Lower lobe of right lung (tissue), 2 donors: ENCODE measurements at places on chromosomes 3 and 15. TPM values are rescaled to one million over a fixed set of nuclear protein-coding genes. Genes with fewer than 3 reads are reported as not detected.

GRCh38 chr15:37824717-37825382 is 109.6 kb upstream of the TMCO5A start:
- no peak for DNase-seq

GRCh38 chr3:40885430-40885829 is 313.9 kb upstream of the CTNNB1 start:
- no peak for DNase-seq

GRCh38 chr15:60044636-60045270 is 40.6 kb downstream of the FOXB1 start:
- DNase-seq = no peak

GRCh38 chr3:29557186-29557585 is 276.3 kb downstream of the RBMS3 start:
- DNase-seq = no peak

DNA sequence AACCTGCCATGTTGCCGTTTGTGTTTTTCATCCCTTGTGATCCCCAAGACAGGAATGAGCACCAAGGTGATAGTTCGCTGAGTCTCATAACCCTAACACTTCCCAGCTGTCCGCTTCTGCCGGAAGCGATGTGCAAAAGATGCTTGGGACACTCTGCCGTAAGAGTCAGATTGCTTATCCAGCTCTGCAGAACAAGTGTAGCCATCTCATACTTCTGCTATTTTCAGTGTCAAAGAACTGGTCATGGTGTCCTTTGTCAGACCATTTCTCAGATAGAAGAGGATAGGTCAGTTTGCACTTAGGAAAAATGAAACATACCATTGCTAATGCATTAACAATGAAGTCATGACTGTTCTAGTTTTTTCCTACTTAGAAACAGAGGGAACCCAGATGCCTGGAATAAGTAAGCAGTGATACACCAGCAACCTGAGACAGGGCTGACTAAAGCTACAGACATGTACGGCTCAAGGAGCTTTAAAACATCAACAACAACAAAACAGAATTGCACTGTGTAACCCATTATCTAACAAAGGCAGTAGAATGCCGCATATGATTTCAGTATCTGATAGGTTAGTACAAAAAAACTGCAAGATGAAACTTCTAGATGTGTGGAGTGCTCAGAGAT is 134.0 kb upstream of the IL12A start:
- no peak for DNase-seq

Gene GOLGA8J
- 0.59 TPM for total RNA-seq

DNA sequence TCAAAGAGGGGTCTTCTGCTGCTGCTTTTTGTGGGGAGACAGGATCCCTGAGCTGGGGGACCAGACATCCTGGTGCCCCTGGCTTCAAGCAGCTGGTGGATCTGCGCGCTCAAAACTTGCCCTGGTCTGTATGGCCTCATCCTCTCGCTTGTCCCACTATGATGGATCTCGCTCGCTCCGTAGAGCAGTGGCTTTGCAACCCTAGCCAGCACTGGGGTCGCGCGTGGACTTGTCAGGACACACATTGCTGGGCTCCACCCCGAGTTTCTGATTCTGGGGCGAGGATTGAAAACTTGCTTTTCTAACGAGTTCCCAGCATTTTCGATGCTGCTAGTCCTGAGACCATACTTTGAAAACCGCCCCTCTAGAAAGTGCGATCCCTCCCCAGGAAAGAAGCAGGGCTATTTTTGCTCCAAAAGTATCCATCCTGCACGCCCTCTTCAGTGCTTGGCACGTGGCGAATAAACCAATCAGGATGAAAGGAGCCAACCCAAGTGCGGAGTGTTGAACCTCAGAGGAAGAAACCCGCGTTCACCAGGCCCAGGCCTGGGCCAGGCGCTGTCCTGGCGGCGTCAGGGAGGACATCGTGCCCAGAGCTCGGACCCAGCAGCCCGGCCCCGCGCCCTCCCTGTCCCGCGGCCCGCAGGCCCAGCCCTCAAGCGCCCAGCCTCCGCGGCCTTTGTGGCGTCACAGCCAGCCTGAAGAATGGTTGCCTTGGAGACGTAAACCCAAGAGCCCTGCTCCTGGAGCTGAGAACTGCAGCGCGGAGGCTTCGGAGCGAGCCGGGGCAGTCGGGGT is at the start of gene CFAP100:
TSS of gene CFAP100 (plus strand) at position 731 of the 798 bp plus-strand sequence. CDS start 1,092 bp downstream, outside the sequence.
- peak; percentile 78 for DNase-seq

DNA sequence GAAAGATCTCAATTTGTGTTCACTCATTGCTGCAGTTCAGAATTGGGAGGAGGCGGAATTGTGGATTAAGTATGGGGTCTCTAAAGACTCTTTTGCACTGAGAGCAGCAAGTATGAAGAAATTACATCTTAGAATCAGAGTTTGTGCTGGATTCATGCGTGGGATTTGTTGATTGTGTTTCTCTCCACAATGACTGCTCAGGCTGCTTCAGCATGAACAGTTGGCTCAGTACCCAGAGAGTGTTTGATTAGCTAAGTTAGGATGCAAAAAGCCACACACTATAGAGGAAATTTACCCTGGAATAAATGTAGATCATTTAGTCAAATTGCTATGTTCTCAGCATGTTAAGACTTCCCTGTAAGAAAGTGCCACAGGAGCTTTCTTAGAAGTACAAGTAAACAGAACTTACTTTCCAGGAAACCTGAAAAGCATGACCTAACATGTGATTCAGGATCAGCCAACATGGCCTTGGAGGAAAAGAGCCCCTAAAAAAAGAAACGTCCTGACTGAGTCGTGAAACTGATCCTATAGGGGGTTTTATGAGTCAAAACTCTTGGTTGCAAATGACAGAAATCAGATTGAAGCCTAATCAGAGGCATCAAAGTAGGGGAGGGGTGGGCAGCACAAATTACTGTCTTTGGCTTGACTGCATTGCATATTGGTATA is 32.6 kb downstream of the HHLA2 start:
- DNase-seq = no peak

- DNase-seq = no peak
These were observed 12.2 kb upstream of the SYNM start for GRCh38 chr15:99092554-99093172.

Gene NTRK3
- 3.5 TPM for total RNA-seq

- no peak for DNase-seq
These were observed 136.2 kb downstream of the LRTM1 start for GRCh38 chr3:54791501-54792156.

DNA sequence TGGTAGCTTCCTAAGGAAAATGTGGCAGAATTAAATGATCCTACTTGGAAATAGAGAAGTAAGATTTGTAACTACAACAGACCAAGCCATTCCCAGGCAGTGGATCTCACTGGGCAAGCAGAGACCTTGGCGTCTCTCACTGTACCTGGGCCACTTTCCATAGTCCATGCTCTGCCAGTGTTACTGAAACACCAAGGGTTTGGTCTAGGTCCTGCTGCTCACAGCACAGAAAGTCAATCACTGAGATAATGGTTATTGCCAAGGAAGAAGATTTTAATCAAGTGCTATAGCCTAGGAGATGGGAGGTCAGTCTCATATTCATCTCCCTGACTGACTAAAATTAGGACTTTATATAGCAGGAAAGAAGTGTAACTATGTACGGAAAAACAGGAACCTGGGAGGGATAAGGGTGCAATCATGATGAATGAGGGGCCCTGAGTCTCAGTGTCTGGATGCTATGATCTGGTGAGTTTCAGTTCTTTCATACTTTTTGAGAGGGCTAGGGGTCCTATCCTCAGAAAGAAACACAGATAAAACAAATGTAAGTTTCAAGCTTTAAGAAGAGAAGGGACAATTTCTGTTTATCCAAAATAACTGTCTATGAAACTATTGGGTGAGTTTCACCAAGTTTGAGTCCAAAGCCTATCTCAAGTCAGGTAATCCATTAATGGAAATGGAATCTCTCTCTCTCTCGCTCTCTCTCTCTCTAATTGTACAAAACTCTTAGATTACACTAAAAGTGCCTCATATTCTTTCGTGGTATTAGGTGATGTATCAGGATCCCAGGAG is 20.6 kb downstream of the GPR15 start:
- no peak for DNase-seq

GRCh38 chr3:76990606-76991005 is 49.3 kb upstream of the ROBO2 start:
- no peak for DNase-seq

GRCh38 chr3:127501177-127501576 is 89.4 kb downstream of the TPRA1 start:
- DNase-seq = no peak

- DNase-seq = peak; percentile 57
These were observed 92.3 kb upstream of the MRPS22 start for GRCh38 chr3:139251529-139251928.
